ENCODE measurements at places on chromosomes 1 and 21.

DNA sequence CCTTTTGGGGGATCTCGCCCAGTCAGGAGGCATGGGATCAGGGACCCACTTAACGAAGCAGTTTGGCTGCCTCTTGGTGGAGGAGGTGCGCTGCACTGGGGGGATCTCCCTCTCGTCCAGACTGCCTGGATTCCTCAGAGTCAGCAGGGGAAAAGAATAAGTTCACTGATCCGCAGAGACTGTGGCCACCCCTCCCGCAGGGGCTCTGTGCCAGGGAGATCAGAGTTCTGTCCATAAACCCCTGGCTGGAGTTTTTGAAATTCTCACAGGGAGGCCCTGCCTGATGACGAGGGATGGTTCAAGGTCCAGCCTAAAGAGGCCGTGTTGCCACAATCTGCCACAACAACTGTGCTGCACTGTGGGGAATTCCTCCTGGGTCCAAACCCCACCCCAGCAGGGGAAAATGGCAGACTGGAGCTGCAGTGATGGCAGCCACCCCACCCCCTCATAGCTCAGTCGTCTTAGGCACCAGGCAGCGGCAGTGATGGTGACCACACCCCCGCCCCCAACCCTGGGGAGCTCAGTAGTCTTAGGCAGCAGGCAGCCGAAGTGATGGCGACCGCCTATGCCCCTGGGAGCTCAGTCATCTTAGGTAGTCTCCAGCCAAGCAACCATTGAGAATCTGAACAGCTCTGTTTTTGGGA, 273.8 kb upstream of the USP25 start:
- no peak for DNase-seq

GRCh38 chr21:32056791-32057190, 184.0 kb downstream of the HUNK start:
- DNase-seq = no peak

GRCh38 chr1:172298141-172298540, 122.3 kb upstream of the C1orf105 start:
- no peak for DNase-seq

- DNase-seq = no peak
These were observed 41.4 kb downstream of the TARBP1 start for GRCh38 chr1:234437423-234438171.

- peak; percentile 13 for DNase-seq
These were observed 78.9 kb downstream of the SLC66A1 start for GRCh38 chr1:19390901-19391595.

- no peak for DNase-seq
These were observed 23.4 kb downstream of the GTF2B start for GRCh38 chr1:88867743-88868521.

GRCh38 chr1:107145637-107146036, 4.8 kb downstream of the NTNG1 start:
- no peak for DNase-seq

DNA sequence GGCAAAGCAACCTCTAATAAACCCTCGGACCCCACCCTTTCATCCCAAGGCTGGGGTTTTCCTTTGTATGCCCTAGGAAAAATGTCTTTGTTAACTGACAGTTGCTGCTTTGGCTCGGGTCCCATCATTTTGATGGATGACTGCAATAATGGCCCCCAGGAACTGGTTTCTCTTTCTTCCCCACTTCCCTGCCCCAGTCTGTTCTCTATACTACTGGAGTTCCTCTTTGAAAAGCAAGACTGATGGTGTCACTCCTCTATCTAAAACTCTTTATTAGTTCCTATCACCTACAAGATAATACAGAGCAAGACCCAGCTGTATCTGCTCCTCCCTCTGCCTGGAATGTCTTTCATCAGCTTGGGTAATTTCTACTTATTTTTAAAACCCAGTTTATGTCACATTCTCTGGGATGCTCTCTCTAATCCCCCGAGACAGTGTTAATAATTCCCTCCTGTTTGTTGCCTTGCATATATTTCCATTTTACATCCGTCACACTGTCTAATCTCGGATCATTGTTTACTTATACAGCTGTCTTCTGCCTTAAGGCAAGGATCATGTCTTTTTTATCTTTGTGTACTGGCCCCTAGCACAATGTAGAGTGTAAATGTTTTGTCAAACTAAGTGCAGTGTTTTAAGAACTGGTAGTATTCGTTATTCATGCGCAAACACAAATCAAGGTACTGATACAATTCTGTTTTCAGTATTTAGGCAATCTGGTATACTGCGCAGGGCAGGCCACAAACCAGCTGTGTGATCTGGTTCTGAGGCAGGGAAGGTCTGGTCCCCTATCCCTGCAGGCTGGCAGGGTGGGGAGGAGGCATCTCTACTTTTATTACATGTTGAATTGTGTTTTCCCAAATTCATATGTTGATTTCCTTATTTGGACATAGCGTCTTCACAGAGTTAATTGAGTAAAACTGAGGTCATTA, 16.1 kb downstream of the SLAMF1 start:
- no peak for DNase-seq

DNA sequence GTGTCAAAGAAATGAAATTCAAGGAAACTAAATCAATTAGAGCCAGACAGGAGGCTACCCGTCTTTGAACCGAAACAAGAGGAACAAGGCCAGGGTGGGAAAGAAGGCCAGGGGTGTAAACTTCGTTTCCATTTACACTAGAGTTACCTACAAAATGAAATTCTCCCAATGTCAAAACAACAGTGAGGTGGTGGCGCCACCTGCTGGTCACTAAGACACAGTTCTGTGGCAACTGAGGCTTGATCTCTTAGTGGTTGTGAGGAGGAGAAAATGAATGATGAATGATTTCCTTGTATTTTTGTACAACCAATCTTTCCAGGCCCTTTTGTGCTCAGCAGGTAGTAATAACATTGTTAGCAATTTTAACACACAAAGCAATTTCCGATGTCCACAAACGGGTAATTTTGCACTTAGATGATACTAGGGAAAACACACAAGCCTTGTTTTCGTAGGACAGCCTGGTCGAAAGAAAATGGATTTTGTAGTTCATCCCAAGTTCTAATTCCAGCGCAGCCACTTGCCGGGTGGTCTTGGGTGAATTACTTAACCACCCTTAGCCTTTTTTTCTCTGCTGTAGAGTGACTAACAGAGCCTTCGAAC, 54.8 kb upstream of the SOD1 start:
- peak; percentile 62 for DNase-seq

GRCh38 chr21:39610703-39611102, 2.0 kb upstream of the B3GALT5 start:
- no peak for DNase-seq

DNA sequence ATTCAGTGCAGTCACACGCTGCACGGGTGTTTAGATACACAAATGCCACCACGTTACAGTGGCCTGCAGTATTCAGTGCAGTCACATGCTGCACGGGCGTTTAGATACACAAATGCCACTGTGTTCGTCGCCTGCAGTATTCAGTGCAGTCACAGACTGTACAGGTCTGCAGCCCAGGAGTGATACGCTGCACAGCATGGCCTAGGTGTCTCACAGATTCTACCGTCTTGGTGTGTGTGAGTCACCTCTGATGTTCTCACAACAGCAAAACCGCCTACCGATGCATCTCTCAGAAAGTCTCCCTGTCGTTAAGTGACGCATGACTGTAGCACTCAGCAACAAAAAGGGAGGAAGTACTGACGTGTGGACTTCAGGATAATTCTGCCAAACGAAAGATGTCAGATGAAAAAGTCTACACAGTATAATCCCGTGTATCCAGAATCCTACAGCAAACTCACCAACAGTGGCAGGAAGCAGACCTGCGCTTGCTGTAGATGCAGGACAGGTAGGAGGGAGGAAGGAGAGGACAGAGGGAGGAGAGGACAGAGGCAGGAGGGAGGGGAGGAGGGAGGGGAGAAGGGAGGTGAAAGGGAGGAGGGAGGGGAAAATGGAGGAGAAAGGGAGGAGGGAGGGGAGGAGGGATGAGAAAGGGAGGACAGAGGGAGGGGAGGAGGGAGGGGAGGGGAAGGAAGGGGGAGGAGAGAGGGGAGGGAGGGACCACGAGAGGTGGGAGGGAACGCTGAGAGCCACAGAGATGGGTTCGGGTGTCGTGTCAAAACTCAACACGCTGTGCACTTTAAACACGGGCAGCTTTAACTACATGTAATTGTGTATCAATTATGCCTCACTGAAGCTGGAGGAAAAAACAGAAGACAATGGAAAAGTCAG, 36.3 kb upstream of the PCBP3 start:
- no peak for DNase-seq

- no peak for DNase-seq
These were observed 8.0 kb upstream of the YBX1 start for GRCh38 chr1:42674214-42674613.

DNA sequence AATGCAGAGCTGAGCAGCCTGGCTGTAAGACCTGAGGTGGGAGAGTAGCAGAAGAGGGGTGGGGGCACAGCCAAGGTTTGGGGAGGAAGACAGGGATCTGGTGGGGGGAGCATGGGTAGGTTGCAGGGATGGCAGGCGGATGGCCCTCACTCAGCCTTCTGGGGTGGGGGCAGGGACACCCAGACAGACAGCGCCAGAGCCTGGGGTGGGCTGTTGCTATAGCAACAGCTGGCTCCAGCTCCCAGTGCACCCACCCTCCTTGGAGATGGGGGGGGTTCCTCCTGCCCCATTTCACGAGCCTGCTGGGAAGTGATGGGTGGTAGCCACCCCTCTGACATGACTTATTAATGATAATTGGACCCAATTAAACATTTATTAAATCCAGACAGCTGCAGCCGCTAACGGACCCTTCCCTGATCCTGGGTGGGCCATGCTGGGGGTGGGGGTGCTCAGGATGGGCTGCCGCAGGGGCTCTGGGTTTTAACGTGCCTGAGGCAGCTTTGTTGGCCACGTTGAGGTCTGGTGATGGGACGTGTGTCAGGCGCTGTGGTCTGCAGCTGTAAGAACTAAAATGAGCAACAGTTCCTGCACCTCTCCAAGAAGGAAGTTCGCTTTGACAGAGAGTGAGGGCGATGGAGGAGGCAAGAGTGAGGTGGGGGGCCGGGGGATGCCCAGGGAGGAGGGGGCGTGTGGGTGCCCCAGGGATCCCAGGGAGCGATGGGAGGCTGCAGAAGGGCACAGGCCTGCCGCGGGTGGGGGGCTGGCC, 19.4 kb downstream of the AGRN start:
- no peak for DNase-seq

- DNase-seq = no peak
These were observed 2.1 kb upstream of the GPR61 start for GRCh38 chr1:109537450-109538178.

DNA sequence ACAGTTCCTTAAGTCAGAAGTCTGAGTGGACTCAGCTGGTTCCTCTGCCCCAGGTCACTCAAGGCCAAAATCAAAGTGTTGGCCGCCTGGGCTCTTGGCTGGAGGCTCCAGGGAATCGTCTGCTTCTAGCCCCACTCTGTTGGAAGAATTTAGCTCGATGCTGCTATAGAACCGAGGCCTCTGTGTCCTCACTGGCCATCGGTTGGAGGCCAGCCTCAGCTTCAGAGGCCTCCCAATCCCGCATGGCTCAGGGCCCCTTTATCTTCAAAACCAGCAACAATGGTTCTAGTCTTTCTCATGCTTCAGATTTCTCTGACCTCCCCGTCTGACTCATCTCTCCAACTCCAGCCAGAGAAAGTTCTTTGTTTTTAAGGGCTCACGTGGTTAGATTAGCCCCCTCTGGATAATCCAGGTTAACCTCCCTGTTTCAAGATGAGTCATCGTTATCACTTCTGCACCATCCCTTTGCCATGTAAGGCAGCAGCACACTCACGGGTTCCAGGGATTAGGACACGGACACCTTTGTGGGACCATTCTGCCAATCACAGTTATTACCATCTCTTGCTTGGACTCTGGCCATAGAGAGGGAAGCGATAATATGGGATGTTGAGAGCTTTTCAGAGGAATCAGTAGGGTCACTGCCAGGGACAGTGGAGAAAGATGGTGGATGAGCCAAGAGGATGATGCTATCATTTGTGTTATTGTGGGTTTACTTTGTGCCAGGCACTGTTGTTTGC, 13.6 kb downstream of the FHAD1 start:
- DNase-seq = no peak

DNA sequence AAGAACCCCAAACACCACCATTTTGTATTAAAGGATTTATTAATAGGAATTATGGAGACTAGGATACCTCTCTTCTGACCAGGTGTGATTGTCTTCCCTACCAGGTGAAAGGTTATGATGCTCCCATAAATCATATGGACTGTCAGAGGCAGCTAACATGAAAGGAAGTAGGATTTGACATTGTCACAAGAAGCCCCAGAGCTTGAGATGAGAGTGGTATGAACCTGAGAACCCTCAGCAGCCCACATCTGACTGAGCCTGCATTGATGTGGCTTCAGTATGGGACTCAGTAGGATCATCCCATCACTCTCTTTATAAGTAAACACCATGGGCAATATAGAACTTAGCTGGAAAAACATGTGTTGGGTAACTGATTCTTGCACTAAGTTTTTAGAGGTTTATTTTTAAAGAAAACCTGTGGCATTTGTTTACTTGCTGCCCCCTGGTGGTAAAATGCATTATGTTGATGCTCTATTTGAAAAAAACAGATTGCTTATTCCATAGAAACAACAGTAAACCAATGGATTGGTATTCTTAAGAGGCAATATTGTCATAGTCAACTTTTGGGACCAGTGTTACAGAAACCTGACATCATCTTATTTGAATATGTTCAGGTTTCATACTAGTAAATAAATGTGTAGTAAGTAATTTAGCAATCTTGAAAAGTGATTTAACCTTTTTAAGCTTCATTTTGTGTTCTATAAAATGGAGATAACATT, 16.6 kb upstream of the CACYBP start:
- DNase-seq = no peak

- no peak for DNase-seq
These were observed 24.7 kb upstream of the DISP1 start for GRCh38 chr1:222790115-222790514.

- DNase-seq = no peak
These were observed 286.5 kb downstream of the NFIA start for GRCh38 chr1:61368876-61369275.

DNA sequence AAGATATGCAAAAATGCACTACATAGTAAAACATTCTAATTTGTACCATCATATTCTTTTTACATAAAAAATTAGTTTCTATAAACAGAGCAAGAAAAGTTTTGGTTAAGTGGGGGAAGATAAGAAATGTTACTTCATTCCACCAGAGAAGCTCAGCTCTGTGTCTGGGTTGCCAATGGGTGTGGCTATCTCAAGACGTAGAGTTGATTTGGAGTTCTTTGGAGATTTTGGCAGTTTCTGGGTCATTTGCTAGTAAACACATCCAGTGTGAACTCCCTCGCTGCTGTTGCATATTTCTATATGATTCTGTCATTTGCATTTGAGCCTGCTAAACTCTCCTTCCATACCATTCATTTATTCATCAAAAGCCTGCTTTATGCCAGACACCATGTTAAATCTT, 7.2 kb downstream of the RGL1 start:
- no peak for DNase-seq
